Stimulated activated CD8-positive, alpha-beta memory T cell treated with anti-CD3 and anti-CD28 coated beads, Interleukin-12 subunit alpha, Interleukin-12 subunit beta, amount 100 ng/mL, for 1 hour (primary cell): ENCODE measurements at places on chromosomes 16 and 17.

GRCh38 chr16:17474572-17474971 is 3.8 kb upstream of the XYLT1 start:
- DNase-seq, result no peak

DNA sequence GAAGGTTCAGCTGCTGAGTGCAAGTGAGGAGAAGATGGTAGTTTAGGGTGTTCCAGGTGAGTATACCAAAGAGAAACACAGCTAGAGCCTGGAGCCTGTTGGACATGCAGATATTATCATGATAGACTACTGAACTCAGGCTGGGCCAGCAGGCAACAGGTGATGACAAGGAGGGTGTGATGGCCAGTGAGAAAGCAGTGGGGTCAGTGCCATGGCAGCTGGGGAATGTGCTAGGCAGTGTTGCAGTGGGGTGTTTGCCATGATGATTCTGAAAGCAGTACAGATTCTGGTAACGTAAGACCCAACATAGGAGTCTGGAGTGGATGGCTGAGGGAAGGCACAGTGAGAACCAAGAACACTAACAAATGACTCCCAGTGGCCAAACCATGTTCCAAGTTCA is 57.4 kb downstream of the SHISA6 start:
- no peak for DNase-seq

- no peak for DNase-seq
Measured at GRCh38 chr17:4785311-4786105, 656 bp downstream of the VMO1 start.

GRCh38 chr16:5589812-5590373 is 492.3 kb upstream of the EEF2KMT start:
- no peak for DNase-seq

DNA sequence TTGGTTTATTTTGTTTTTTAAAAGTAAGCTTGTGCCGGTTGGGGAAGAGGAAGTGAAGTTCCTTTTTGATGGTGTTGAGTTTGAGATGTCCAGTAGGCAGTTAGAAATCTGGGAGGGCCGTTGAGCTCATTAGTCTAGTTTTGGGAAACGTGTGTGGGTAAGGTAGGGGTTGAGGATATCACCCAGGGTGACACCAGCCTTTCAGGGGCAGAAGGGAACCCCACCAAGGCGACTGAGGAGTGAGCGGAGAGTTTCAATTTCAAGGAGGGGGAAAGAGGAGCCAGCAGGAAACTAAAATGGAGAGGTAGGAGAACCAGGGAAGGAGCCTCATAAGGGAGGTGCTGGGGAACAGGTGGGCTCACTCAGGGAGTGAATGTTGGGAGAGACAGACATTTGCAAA is 22.7 kb downstream of the HAPSTR1 start:
- DNase-seq, result no peak

- no peak for DNase-seq
Measured at GRCh38 chr16:12054396-12054795, 77.9 kb downstream of the SNX29 start.

- no peak for DNase-seq
Measured at GRCh38 chr17:8922928-8923327, 42.6 kb downstream of the PIK3R5 start.

GRCh38 chr17:8869114-8869815 is 1.8 kb upstream of the PIK3R6 start:
- no peak for DNase-seq

- no peak for DNase-seq
Measured at GRCh38 chr16:72018470-72018869, 9.9 kb downstream of the DHODH start.

- no peak for DNase-seq
Measured at GRCh38 chr17:673200-673681, 41.4 kb downstream of the VPS53 start.

GRCh38 chr16:25121824-25122600 is 10.5 kb downstream of the LCMT1 start:
- no peak for DNase-seq

GRCh38 chr17:44324092-44324570 is 492 bp downstream of the SLC25A39 start:
- DNase-seq, result no peak

DNA sequence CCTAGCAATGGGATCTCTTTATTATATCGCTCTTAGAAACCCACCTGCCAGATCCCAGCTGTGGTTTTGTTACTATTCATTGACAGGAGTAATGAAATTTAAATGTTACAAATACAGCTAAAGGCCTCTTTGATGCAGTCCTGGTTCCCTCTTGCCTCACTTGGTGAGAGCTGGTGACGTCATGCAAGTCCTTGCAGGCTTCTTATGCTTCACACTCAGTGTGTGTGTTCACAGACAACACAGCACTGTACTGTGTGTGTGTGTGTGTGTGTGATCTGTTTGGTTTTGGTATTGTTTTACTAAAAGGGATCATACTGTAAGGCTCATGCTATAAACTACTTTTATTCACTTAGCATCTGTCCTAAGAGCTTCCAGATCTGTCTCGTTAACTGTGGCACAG is 75.0 kb downstream of the USP22 start:
- no peak for DNase-seq

- DNase-seq, result peak; percentile 33
Measured at GRCh38 chr17:31842195-31843069, 16.6 kb downstream of the COPRS start.

DNA sequence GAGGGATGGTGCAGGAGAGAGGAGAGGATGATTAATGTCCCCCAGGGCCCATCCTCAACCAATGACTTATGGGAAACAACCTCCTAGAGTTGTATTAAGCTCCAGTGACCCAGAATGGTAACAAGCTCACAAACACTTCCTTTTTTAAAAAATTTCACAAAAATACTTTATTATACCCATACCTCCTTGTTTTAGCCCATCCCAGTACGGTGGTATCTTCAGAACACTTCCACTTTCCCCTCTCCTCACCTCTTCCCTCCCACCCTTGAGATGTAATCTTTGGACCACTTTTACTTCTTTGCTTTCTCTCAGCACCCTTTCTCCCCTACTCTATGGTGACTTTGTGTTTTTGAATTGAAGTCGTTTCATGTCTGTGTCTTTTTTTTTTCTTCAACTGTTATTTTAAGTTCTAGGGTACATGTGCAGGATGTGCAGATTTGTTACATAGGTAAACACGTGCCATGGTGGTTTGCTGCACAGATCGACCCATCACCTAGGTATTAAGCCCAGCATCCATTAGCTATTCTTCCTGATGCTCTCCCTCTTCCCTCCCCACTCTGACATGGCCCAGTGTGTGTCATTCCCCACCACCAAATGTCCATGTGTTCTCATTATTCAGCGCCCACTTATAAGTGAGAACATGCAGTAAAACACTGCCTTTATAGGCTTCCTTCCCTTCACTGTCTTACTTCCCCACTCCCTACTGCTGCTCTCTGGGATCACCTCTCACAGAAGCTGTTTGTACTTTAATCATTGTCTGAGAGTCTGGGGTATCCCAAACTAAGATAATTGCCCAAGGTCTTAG is 124.5 kb downstream of the PRKCB start:
- no peak for DNase-seq

DNA sequence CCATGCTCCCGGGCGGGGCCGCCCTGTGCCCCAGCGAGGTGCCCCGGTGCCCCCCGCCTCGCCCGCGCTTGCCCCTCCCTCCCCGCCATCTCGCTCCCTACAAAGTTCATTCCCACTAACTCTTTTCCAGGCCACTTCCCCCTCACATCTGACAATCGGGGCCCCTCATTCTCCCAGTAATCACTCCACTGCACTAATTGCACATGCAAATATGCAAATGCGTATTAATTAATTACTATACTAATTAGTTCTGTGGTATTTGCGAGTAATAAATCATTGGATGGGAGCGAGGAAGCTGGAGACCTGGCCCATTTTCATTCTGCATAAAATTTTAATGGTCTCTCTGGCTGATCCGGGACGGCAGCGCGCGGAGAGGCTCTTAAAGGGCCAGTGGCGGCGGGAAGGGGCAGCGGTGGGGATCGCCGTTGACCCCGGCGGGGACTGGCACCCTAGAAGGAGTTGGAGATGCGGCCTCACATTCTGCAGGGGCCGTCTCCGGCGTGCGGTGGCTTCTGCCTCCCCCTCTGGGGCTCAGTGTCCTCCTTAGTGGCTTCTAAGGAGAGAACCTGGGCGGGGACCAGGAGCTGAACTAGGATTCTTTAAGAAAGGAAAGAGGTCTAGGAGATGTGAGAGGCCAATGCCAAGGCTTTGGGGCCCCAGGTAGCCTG is 8.4 kb upstream of the PPP1R1B start:
- DNase-seq, result no peak

DNA sequence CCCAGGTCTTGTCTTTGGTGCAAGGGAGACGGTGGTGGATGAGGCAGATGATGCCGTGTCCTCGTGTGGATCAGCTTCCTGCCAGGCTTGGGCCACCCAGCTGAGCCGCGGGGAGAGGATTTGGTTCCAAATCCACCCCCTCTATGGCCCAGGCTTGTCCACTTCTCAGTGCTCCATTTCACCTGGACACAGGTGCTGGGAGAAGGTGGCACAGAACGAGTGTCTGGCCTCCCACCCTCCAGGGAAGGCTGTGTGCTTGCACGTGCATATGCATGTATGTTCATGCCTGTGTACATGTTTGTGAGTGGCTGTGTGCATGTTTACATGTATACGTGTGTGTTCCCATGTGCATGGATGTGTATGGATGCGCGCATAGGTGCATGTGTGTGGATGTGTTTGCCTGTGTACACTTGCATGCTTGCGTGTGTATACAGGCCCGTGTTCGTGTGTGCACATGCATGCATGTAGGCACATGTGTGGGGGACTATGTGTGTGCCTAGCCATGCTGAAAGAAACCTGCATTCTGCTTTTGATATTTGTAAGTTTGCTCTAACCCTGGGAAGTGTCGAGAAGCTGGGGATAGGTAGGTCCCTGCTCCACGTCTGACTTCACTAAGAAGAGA is 196.3 kb downstream of the IRF8 start:
- no peak for DNase-seq

DNA sequence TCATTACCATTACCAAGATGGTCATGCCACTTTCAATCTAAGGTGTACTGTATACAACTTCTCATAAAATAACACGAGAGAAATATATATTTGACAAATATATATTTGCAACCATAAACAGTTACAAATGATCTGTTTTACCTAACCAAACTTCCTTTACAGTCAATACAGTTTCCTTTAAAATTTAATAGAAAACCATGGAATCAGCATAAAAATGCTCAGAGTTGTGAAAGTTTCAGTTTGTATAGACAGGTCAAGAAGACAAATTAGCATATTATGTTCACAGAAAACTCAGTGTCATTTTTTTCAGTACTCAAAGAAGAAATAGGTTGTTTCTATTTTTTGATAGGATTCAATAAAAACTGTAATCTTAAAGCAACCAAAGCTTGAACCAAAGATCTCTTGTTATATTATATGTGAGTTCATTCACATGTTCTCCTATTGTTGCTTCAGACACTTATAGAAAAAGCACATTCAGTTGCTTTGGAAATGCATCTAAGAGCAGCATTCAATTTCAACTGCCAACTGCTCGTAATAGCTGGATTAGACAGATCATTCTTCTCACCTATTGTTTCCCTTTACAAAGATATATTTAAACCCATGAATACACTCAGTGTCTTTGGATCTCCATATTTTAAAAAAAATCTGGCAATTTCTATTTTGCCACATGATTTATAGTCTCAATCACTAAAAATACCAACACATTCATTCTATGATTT is 15.1 kb downstream of the SSH2 start:
- no peak for DNase-seq

DNA sequence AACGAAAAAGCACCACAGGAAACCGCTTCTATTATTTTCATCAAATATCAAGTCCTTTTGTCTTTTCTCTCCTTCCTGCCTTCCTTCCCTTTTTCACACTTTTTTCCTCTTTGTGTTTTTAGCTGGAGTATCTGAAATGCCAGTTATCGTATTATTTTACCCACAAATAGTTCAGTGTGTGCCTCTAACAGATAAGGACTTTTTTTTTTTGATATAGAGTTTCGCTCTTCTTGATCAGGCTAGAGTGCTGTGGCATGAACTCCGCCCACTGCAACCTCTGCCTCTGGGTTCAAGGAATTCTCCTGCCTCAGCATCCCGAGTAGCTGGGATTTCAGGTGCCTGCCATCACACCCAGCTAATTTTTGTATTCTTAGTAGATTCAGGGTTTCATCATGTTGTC is 10.7 kb downstream of the DNAAF1 start:
- no peak for DNase-seq

DNA sequence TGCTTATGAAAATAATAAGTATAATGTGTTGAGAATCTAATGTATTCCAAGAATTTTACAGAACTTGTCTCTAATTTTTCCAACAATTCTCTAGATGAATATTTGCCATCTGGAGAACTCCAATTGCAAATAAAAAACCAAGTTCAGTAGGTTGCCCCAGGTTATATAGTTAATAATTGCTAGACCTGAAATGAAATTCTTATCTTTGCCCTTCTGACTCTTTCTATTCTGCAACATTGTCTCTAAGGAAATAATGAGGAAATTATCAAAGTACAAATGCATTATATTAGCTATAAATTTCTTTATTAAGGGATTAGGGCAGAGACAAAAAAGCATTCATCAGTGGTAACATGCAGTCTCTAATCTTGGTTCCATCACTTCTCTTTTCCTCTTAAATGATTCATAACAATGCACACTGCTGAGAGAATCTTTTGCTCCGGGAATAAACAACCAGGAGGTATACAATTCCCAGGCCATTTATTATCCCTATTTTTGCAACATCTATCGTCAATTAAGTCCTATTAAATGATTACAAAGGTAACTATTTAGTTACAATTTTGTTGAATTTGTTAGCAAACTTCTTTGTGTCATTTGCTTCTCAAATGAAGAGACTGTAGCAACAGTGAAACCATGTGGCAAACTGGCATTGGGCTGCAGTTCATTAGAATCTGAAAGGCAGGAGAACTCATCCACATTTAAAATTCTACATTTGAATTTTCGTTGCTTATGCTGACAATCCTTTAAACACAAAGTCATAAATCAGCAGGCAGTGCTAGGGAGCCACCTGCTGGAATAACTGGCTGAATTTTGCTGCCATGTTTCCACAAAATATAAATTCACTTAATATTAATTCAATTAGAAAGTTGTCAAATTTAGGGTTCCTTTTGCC is 349.6 kb downstream of the KIF2B start:
- DNase-seq, result no peak

DNA sequence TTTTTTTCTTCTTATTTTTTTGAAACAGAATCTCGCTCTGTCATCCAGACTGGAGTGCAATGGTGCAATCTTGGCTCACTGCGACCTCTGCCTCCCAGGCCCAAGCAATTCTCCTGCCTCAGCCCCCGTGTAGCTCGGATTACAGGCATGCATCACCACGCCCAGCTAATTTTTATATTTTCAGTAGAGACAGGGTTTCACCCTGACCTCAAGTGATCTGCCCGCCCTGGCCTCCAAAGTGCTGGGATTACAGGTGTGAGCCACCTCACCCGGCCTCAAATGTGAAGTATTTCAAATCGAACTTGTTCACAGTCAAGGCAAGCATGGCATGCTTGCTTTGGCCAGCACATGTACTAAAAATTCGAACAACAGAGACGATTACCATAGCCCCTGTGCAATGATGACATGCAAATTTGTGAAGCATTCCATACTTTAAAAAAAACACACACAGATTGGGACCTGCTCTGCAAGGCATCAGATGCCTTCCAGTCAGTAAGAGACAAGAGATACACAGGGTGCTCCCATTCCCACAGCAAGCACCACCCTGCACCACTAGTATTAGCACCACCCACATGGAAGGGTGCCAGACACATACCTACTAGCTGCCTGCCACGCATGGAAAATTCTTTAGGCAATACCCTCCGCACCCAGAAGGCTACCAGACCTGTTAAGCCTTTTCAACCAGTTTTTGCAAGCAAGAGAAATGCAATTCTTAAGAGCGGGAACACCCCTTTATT is 47.2 kb downstream of the ANKRD11 start:
- no peak for DNase-seq
